Renal pelvis (tissue), 12 donors: ENCODE measurements at places on chromosomes 5 and 9. TPM values are rescaled to one million over a fixed set of nuclear protein-coding genes. Genes with fewer than 3 reads are reported as not detected.

- no peak for DNase-seq
These were observed 2.8 kb downstream of the CAMK2A start for GRCh38 chr5:150286820-150287219.

UQCRQ gene
- polyA plus RNA-seq, result 242 TPM

DNA sequence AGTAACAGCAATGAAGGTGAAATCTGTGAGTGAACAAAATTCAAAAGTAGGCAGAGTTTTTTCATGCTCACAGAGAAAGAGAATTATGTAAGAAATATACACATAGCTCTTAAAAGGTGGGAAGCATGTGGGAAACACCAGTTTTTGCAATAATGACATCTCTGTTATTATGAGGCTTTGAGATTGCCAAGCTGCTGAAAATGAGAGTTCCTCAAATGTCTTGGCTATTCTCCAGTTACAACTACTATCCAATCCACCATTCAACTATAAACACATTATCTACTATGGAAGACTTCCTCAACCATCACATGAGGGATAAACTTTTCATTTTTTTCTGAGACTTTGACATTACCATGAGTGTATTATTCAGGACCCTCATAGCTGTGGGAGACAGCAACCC, 420.8 kb upstream of the ACTBL2 start:
- DNase-seq, result no peak

DNA sequence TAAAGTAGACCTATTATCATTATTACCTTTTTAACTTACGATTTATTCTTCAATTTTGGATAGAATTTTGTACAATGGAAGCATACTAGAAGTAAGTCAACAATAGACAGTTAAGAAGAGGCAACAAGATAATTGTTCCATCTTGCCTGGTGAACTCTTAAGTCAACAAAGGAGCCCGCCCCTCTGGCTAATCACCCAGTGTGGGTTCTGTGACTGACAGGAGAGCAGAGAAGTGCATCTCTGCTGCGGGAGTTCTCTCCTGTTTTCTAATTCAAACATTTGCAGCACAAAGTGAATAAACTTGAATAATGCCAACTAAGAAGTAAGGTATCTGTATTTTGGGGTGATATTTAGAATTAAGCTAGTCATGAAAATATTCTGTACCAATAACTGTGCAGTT, 6.7 kb upstream of the ISL1 start:
- no peak for DNase-seq

DNA sequence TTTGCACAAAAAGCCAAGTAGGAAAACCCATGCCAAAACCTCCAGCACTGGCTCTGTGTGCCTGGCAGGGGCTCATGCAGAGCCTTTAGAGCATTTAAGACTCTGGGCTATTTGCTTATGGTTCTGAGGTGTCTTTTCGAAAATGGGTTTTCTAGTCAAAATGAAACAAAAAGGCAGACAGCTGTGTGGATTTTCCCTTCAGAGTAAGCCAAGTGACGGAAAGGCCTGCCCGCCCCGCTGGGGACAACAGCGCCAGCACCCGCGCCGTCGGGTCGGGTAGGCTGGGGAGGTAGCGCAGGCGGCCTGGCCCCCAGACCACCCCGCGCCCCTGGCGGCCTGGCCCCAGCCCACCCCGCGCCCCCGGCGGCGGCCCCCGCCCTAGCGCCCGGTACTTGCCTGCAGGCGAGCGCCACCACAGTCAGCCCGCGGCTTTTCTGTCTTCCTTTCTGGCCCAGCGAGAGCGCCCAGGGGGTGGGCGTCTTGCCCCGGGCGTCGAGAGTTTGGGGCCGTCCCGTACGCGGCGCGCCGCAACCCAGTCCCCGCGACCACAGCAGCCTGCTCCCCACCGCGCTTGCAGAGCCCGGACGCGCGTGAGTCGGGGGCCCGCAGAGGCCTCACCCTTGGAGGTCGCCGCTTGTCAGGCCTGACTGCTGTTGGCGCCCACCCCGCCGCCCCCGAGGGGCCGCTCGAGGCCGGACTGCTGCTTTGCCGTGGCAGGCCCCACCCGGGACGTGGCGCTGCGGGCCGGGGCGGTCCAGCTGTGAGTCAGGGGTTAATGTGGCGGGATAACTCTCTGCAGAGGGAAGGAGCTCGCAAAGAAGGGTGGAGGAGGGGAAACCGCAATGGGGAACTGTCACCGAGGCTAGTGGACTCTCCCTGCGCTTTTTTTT, at the start of gene TICAM2:
Gene TICAM2 (minus strand): TSS at position 779 of the 890 bp plus-strand sequence. CDS start 21,223 bp downstream, outside the sequence.
- DNase-seq, result no peak

PPIC gene
- polyA plus RNA-seq, result 36.0 TPM

GRCh38 chr9:35490155-35490909, 421 bp downstream of the RUSC2 start:
- DNase-seq, result no peak

SPINK13 gene
- 0.81 TPM for polyA plus RNA-seq

DNA sequence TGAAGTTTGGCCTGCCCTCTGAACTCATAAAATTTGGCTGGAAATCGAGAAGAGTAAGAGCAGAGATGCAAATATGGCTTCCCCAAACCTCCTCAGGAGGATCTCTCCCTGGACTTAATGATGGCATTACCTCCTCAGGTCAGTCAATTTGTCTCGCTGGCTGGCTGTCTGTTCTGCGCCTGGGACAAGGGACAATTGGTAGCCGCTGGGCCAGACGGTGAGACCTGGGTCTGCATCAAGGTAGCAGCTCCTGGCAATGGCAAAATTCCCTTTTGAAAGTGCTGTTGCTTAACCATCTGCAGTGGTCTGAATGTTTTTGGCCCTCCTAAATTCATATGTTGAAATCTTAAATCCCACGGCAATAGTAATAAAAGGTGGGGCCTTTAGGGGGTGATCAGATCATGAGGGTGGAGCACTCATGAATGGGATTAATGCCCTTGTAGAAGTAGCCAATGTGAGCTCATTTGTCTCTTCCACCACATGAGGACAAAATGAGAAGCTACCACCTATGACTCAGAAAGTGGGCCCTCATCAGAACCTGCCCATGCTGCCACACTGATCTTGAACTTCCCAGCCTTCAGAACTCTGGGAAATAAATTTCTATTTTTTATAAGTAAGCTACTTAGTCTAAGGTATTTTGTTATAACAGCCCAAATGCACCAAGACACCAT, 439.3 kb upstream of the KLF4 start:
- DNase-seq, result no peak

DNA sequence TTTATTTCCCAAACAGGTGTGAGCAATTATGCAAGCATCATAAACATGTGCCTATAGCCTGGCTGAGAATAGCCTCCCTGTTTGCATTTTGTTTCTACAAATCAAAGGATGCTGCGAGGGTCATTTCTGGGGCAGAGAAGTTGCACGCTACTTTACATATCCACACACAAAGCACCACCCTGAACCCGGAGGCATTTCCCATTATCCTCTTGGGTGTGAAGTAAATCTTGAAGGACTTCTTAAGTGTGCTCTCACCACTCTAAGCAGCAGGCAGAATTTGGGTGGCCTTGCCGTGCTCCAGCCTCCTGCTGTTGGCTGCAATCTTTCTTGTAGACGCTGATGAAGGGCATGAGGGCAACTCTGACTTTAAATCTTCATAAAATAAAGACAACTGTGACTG, 124.0 kb upstream of the TLE4 start:
- DNase-seq, result peak; percentile 68

GRXCR2 gene
- not detected for polyA plus RNA-seq

- DNase-seq, result no peak
These were observed 583 bp downstream of the DIAPH1 start for GRCh38 chr5:141618030-141618803.

- DNase-seq, result no peak
These were observed 94.2 kb downstream of the ADAMTS19 start for GRCh38 chr5:129554134-129554904.

- no peak for DNase-seq
These were observed 64.9 kb downstream of the RALGPS1 start for GRCh38 chr9:126979461-126979860.

C9orf43 gene
- 1.0 TPM for polyA plus RNA-seq

GRCh38 chr9:69572611-69573010, 99.6 kb downstream of the APBA1 start:
- no peak for DNase-seq

DNA sequence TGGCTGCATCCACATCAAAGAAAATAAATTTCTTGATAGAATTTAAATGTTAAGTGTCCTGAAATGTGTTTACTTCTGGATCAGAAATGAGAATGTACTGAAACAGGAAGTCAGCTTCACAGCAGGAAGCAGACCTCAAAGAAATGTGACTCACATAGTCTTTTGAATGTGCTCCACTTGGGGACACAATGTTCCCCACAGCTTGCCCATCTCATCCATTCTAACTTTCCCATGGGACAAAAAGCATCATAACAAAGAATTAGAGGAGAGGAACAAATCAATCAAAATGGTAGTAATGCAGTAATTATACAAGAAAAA, 85.7 kb downstream of the GRAMD2B start:
- DNase-seq, result no peak

LCN15 gene
- polyA plus RNA-seq, result 0.06 TPM

DNA sequence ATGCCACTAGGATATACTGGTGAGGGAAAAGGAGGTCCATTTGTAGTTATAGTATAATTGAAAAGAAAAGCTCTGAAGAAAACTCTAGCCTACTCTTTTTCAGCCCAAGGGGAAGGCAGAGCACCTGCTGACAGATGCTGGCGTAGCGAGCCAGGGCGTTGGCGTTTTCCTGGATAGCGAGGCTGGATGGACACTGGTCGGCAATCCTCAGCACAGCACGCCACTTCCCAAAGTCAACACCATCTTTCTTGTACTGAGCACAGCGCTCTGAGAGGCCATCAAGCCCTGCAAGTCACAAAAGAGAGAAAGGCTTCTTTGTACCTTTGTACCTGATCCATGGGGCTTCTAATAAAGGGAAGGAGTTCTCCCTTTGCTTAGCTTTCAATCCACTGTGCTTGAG, 8.2 kb downstream of the ALDOB start:
- DNase-seq, result no peak

- DNase-seq, result no peak
These were observed 1.6 kb upstream of the UBAC1 start for GRCh38 chr9:135962696-135963307.

- DNase-seq, result no peak
These were observed 20.8 kb downstream of the SARDH start for GRCh38 chr9:133717113-133718031.

HTR4 gene
- 0.12 TPM for polyA plus RNA-seq

SLC2A6 gene
- 2.0 TPM for polyA plus RNA-seq

GRCh38 chr5:156556666-156557406, 229.9 kb downstream of the SGCD start:
- no peak for DNase-seq

GRCh38 chr5:147245381-147246165, 10.7 kb downstream of the STK32A start:
- DNase-seq, result no peak

DNA sequence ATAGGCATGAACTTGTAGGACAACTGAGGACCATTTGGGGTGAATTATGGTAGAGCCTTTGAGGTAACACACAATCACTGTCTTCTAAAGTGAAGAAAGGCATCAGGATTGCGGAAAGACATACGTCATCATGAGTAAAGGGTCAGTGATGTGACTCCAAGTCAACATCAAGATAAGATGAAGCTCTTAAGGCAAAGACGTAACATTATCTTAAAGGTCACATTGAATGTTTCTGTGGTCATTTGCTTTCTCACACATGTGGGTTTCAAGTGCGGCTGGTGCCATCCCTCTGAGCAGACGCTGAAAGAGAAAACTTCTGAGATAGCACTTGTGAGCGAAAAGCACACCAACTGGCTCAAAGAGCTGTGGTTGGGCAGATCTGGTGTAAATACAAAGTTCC, 63.3 kb upstream of the GRAMD2B start:
- no peak for DNase-seq

- no peak for DNase-seq
These were observed 90.2 kb upstream of the SH3PXD2B start for GRCh38 chr5:172544371-172545095.

DNA sequence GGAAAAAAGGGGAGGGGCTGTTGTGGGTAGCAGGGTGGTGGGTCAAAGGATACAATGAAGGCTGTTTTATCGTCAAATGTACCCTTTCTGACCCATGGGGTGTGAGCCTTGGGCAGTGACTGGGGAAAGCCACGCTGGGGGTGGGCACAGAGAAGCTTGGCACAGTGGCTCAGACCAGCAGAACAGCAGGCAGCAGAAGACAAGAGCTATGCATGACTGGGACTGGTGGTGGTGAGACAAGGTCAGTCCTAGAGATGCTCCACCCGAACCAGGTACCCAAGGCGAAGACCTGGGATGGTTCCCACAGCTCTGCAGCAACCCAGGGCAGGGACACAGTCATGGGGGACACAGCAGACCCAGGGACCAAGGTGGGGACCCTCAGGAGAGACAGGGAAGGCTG, 38.3 kb downstream of the BICD2 start:
- no peak for DNase-seq

VAV2 gene
- polyA plus RNA-seq, result 37.4 TPM

ARHGEF28 gene
- polyA plus RNA-seq, result 42.6 TPM

GRCh38 chr9:119884438-119884837, 515.2 kb upstream of the BRINP1 start:
- no peak for DNase-seq

GRCh38 chr5:134749415-134749814, 9.2 kb upstream of the DDX46 start:
- DNase-seq, result no peak

GRCh38 chr5:93653716-93654115, 70.7 kb downstream of the NR2F1 start:
- no peak for DNase-seq

EIF4E1B gene
- 0.04 TPM for polyA plus RNA-seq

DNA sequence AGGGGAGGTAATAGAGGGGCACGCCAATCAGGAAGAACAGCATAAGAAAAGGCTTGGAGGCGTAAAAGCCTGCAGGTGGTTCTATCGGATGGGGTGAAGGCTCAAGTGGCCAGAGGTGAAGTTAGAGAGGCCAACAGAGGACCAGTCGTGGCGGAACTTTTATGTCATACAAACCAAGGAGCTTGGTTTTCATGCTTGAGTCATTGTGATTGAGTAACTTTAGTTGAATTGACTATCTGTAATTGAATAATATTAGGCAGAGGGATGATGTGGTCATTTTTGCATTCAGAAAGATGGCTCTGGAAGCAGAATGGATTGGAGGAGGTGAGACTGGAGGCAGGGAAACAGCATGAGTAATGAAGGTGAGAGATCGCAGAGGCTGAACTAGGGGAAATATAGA, 7.2 kb upstream of the SPINK4 start:
- DNase-seq, result no peak

GRCh38 chr5:140044041-140044440, 942 bp upstream of the NRG2 start:
- DNase-seq, result no peak

- DNase-seq, result no peak
These were observed 20.9 kb downstream of the HBEGF start for GRCh38 chr5:140325486-140325885.

RLN1 gene
- 0.65 TPM for polyA plus RNA-seq

DNA sequence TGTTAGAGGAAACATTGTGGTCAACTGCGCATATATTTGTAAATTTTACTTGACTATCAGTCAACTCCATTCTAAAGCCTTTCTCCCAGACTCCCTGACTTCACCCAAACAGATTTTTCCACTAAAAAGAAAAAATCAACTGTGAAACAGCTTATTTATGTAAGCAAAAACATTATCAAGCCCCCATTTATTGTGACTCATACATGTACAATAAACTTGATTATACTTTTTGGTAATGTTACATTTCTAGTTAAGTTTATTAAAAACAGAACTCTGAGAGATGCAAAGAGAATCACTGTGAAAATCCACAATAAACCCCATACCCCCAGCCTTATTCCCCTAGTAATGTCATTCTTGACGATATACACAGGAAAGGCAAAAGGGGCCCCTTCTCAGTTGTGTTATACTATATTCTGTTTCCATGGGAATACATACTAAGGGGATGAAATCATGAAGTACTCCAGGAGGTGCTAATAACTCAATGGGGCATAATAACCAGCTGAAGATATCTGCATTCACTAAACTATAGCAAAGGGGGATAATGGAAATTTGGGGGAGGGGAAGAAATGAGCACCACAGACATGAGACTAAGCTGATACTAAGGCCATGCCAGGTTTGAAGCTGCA, 616.0 kb downstream of the ACTL7B start:
- no peak for DNase-seq
